GDM1 (cell line): ENCODE measurements at places on chromosomes 1 and 21.

DNA sequence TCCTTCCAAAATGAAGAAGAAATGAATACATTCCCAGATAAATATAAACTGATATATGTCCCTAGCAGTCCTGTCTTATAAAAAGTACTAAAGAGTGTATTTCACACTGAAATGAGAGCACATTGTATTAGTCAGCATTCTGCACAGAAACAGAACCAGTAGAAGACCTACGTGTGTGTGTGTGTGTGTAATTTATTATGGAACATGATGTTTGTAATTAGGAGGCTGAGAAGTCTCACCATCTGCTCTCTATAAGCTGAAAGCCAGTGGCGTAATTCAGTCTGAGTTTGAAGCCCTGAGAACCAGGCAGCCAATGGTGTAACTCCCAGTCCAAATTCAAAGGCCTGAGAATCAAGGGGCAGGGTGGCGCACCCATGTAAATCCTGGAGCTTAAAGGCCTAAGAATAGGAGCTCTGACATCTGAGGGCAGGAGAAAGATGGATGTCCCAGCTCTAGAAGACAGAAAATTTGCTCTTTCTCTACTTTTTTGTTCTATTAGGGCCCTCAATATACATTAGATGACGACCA lies 146.5 kb upstream of the LYPLAL1 start:
- no peak for DNase-seq

DNA sequence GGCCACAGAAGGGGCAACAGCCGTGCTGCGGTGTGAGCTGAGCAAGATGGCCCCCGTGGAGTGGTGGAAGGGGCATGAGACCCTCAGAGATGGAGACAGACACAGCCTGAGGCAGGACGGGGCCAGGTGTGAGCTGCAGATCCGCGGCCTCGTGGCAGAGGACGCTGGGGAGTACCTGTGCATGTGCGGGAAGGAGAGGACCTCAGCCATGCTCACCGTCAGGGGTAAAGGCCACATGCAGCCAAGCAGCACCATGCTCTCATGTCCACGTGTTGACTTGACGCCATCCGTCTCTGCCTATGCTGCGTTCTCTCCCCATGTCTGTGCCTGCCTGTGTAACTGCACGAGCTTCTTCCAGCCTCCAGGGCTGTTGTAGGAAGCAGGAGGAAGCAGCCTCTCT lies 85.5 kb downstream of the OBSCN start:
- DNase-seq, result no peak

DNA sequence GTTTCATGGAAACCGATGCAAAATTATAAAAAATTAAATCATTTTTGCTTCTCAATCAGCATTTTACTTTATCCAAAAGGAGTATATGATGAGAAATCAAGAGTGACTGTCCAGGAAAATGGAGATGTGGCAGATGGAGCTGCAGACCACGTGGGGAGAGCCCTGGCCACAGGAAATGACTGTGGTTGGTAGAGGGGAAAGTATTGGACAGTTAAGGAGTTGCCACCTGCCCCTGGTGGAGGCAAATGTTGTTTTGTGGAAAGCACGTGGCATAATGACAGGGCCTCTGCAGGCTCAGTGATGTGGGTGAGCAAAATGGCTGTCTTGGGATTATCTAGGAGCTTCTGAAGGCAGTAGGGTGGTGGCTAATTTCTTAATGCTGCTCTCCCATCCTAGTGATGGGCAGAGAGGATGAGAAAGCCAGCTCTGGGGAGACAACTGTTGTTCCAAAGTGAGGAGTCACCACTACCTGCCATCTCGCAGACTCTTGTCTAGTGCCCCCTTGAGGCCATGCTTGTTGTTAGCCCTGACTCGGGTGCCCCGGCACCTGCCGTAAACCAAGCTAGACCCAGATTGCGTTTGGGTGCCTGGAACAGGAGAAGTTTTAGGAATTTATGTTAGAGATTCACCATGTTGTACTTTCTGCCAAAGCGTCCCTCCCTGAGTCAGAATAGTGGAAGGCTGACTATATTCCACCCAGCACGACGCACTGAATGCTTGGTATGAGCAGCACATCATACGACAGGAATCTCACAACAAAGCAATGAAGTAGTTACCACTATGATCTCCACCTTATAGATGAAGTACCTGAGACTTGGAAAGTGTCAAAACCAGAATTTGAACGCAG lies 144.0 kb downstream of the ROR1 start:
- no peak for DNase-seq

DNA sequence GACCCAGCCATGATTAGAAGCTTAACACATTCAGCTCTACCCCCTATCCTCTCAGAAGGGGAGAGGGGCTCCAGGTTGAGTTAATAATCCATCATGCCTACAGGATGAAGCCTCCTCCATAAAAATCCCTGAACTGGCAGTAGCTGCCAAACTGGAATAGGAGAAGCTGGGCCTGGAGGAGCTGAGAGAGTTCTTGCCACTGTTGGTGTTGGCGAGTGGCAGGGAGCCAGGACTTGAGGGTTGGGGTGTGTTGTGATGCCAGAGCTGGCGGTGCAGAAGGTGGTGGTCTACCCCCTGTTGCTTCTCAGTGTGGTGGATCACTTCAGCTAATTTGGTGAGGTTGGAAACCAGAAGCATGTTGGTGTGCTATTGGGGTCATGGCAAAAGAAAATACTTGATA lies 36.5 kb downstream of the IVNS1ABP start:
- DNase-seq, result no peak

DNA sequence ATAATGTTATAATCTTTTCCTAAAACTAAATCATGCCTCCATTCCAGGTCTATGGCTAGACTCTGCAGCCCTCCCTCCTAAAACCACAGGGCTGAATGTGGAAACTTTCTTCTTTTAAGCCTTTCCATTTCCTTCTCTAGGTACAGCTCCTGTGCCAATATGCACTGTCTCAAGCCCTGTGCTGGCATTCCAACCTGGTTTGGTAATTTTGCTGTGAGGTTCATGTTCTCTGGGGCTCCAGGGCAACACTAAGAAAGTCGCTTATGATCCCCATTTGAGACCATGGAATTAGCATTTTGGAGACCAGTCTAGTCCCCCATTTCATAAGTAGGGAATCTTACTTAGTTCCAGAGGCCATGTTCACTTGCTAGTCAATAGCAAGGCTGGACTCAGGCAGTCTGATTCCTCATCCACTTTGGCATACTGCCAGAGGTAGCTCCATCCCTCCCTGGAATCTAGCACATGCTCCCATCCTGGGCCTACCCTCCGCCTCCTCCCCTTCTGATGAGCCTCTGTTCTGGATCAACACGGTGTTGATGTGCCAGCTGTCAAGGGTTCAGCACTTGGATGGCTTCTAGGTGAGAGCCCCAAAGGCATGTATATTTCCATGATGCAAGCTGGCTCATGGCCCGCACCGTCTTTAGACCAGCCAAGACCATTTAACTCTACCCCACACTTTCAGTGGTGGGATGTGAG lies 36.5 kb downstream of the ZMYND12 start:
- no peak for DNase-seq

- DNase-seq, result no peak
Observed at GRCh38 chr21:27740084-27740483, 773.2 kb upstream of the ADAMTS5 start.

DNA sequence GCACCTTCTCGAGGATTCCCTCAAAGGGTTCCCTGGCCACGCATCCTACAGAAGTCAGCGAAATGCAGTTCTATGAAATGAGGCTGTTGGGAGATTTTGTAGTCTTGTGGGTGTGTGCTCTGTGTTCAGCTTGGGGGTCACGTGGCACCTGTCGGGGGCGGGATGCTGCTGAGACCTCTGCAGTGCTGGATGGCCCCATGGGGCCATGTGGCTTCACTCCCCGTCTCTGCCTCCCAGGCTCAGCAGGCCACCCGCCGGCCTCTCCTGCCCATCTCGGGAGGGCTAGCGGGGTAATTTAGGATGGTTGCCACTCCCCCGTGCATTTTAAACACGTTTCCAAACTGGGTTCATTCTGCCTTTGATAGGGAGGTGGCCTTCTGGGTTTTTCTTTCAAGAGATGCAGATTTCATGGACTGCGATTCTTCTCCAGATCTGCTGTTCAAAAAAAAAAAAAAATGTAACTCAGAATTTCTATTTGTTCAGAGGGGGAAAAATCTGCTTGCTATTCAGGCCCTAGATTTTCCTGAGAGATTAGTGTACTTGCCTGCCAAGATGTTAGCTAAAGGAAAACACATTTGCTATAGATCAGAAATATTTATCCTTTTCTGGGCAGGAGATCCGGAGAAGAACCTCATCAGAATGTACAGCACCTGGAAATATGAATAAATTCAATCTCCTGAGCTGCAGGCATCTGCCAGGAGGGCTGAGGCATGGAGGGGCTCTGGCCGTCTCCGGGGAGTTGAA lies 277.2 kb upstream of the VAMP3 start:
- no peak for DNase-seq

DNA sequence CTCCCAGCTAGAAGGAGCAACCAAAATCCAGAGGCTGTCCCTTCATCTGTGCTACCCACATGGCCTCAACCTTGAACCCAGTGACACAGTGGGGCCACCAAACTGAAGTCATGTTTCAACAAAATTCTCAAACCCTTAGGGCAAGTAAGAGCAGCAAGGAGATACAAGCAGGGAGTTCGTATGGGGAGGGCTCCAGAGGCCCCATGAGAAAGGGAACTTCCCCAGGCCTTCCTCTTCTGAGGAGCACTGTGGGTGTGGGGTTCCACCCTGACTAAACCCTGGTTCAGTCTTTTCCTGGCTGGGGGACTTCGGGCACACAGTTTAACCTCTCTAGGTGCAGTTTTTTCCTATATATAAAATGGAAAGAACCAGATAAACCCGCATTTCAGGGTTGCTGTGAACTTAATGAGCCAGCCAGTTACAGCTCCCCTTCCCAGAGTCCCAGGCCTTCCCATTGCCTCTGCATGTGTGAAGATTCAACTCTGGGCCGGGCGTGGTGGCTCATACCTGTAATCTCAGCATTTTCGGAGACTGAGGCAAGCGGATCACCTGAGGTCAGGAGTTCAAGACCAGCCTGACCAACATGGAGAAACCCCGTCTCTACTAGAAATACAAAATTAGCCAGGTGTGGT lies 8.0 kb upstream of the THEMIS2 start:
- peak; percentile 44 for DNase-seq

DNA sequence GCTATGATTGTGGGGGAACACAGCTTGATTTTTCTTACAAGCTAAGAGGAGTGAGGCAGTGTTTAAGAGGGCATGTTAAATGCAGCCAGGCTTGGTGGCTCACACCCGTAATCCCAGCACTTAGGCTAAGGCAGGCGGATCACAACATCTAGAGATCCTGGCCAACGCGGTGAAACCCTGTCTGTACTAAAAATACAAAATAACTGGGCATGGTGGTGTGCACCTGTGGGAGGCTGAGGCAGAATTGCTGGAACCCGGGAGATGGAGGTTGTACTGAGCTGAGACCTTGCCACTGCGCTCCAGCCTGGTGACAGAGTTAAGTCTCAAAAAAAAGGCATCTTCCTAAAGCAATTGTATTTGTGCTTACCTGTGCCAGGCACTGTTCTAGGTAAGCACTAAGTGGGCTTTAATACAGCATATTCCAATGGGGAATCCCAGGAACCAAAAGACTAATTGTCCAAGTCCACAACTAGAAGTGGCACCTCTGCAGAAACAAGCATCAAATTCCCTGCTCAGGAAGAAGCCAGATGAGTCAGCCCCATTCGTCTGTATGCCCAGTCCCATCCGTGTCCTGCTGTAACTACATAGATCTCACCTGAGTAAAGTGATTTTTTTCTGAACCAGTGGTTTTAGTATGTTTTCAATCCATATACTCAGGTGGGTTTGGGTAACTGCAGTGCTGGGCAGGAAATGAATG lies 4.6 kb downstream of the RCC1 start:
- DNase-seq, result peak; percentile 38

GRCh38 chr1:53470155-53470554 lies 11.0 kb downstream of the DMRTB1 start:
- no peak for DNase-seq

GRCh38 chr1:244139655-244140054 lies 88.6 kb downstream of the ZBTB18 start:
- no peak for DNase-seq

- DNase-seq, result no peak
Observed at GRCh38 chr1:187384504-187384903, 555.8 kb downstream of the PLA2G4A start.

DNA sequence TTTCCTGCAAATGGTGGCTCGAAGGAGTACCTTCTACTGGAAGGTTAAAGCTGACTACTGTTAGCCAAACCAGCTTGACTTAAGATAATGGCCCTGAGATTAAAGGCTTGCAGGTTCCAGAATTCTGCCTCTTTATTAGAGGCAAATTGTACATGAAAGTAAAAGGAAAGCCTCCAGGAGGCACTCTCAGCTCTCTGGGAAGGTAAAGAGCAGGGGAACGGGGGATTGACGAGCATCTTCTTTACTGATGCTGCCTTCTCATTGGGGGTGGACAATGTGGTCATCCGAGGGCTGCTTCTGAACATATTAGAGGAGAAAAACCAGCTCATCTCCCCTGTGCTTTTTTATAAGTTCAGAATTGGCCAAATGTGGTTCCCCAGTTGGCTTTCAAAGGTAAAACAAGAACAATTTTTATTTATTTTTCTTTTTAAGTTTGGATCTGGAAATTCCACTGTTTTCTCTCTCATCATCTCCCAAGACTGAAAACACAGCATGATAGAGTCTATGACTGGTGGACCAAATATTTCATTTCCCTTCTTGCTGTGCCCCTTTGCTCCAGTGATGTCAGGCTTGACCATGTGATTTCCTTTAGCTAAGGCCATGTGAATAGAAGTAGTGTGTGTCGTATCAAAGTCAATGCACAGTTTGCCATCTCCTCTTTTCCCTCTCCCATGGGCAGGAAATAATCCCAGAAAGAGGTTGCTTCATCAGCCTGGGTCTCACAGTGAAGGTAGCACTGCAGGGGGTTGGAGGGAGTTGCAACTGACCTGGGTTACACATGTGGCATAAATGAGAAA lies 292.7 kb downstream of the PRDM2 start:
- no peak for DNase-seq

- DNase-seq, result no peak
Observed at GRCh38 chr1:21651214-21652042, 17.7 kb downstream of the RAP1GAP start.

DNA sequence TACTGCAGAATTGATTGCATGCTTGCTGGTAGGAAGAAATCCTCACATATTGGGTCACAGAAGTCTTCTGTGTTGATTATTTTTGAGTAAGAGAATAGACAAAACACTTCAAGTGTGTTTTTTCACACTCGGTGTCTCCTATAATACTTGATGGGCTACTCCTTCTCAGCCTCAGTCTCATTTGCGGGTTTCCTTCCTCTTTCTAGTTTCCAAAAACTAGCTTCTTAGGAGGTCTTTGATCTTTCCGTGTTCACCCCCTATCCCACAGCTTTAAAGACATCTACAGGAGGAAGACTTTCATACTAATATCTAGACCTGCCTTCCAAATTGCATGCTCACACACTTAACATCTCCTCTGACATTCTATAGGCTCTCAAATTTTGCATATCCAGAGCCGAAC lies 40.7 kb upstream of the NTPCR start:
- DNase-seq, result no peak
